ENCODE measurements at places on chromosomes 7 and 10. TPM values are rescaled to one million over a fixed set of nuclear protein-coding genes. Genes with fewer than 3 reads are reported as not detected.

- H3K36me3 ChIP-seq: no peaks in the 10 kb centered on the region
- peaks cover 24% of the 10 kb centered on the region for H3K4me1 ChIP-seq
- H3K27ac ChIP-seq: no peak overlapping the region
- H3K4me3 ChIP-seq: no peak overlapping the region
- H3K27me3 ChIP-seq: no peaks in the 10 kb centered on the region
Measured at GRCh38 chr7:138004936-138005335, 3.0 kb upstream of the CREB3L2 start.

- H3K36me3 ChIP-seq: no peaks in the 10 kb centered on the region
- no peak overlapping the region for H3K27ac ChIP-seq
- no peaks in the 10 kb centered on the region for H3K27me3 ChIP-seq
Measured at GRCh38 chr10:71084061-71084817, 128.1 kb upstream of the UNC5B start.

DNA sequence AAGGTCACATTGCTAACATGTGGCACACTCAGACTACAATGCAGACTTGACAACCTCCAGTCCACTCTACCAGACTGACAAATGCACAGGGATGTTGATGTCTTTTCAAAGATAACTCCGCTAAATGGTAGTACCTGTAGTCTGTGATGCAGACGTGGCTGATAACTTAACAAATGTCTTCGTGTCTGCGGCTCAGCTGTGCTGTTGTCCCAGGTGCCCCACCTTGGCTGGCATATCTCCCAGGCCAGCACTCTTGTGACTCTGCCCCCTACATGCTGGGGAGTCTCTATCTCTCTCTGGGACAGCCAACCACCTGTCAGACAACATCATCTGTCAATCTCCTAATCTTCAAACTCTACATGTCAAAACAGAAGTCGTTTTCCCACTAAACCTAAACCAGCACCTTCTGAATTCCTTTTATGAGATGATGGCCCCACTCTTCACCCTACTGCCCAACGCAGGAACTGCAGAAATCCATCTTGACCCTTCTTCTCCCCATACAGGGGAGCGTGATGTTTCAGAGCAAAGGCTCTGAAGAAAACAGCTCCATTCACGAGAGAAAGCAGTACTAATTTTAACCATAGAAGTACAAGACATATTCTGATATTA, 156.4 kb downstream of the USP6NL start:
- H3K4me3 ChIP-seq: no peak overlapping the region
- peaks cover 20% of the 10 kb centered on the region for H3K36me3 ChIP-seq
- peaks cover 11% of the 10 kb centered on the region for H3K4me1 ChIP-seq
- no peak for DNase-seq
- no peak overlapping the region for H3K27ac ChIP-seq

Gene TRIM74
- 1.8 TPM for total RNA-seq

Gene AEBP1
- 70.5 TPM for total RNA-seq

Gene SRGN
- not detected for total RNA-seq

DNA sequence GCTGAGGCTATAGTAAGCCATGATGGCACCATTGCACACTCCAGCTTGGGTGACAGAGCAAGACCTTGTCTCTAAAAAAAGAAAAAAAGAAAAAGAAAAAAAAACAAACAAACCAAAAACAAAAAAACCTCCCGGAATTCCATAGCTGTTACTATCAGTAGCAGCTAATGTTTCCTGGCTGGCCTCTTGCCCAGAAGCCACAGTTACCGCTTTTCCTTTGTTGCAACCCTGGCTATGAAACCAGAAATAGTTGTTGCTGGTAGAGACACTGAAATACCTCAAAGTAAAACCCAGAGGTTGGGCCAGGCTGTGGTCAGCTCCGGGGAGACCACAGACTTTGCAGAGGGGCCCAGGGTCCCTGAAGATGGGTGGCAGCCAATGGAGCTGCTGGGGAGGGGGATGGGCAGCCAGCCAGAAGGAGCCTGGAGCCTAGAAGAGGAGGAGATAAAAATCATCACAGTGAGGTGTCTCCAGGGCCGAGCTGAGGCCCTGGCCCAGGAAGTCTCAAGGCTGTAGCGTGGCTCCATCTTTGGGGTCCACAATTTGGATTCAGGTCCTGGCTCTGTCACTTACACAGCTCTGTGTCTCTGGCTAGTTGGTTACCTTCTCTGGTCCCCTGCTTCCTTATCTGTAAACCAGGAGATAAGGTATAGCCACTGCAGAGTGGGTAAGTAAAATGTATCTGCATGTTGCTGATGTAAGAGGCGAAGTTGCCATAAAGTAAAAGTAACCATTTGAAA, 3.4 kb upstream of the CHST12 start:
- peak overlapping the region; percentile 35 for H3K27ac ChIP-seq
- H3K4me1 ChIP-seq: peaks cover 17% of the 10 kb centered on the region
- H3K27me3 ChIP-seq: no peaks in the 10 kb centered on the region

Gene ADRA2A
- total RNA-seq: 0.07 TPM

Gene LDB3
- total RNA-seq: 1.0 TPM

GRCh38 chr10:65950075-65950474, 975.8 kb upstream of the LRRTM3 start:
- H3K27me3 ChIP-seq: no peaks in the 10 kb centered on the region
- no peak overlapping the region for H3K4me3 ChIP-seq
- H3K4me1 ChIP-seq: no peaks in the 10 kb centered on the region
- no peak for DNase-seq
